ENCODE measurements at places on chromosomes 3 and 15. TPM values are rescaled to one million over a fixed set of nuclear protein-coding genes. Genes with fewer than 3 reads are reported as not detected.

DNA sequence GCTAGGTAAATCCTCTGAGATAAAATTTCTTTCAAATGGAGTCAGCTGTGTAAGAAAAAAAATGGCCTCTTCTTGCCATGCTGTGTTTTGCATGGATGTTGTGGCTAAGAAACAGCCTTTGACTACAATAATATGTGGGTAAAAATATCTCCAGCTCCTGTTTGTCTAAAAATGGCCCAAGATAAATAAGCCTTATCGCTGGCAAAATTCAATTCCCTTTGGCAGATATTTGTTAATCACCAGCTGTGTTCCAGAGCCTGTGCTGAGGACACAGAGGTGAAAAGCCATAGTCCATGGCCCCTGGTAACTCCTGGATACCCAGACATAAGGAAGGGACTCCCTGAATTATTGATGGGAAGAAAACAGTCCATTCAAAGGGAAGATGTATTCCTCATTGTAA is 15.3 kb upstream of the RAMAC start:
- DNase-seq = no peak

DNA sequence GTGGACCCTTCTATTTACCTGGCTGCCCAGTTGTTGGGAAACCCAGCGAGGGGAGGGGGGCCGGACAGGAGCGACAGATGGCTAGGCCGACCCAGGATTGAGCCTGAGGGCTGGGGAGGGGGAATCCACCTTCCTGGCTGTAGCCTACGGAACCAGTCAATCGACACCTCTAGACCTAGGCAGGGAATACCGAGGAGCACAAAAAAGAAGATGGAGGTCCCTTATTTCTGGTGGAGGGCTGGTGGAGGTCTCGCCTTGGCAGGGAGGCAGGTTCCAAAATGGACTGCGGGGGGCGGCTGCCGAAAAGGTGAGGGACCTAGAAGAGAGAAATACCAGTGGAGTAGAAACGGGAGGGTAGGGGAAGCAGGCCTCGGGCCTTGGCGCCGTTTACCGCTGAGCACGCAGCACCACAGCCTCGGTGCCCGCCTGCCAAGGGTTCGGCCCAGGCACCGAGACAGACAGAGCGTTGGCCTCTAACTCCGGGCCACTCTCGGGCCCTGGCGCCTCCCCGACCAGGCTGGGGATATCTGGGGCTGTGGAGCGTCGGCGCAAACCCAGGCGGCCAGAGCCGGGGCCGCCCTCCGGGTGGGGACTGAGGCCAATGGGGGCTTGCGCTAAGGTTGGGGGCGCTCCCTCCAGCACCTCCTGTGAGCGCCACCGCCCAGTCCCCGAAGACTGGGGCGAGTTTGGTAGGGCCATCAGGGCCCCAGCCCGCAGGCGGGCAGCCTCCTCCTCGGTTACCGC is 1.6 kb downstream of the ANKRD63 start:
- DNase-seq = no peak

DNA sequence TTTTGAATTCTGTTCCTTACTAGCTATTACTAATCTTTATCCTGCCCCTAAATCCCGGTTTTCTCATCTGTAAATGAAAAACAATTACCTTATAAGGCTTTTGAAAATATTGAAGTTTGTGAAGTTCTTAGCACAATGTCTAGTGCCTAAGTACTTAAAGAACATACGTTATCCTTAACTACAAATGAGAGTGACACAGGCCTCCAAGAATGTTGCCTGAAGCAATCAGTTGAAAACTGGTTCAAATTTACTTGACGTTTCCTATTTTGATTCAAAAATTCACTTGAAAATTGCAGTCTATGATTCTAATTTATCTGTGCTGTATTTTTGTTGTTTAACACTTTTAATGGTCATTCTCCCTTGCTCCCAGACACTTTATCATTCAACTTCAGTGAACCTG is 3.2 kb downstream of the SENP7 start:
- no peak for DNase-seq

DNA sequence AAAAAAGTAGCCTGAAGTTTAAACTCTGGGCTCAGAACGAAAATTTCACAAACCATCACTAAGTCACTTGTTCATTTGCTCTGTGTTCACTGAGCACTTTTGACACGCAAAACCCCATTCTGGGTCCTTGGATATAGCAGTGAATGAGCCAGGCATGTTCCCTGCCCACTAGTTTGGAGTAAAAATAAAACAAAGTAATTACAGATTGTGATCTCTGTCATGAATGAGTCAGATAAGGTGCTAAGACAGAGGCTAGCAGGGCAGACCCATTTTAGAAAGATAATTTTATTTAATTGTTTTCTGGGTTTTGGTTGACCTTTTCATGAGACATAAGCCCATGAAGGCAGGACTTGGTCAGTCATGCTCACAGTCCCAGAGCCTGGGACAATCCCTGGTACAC is 84.1 kb upstream of the ARHGEF3 start:
- DNase-seq = no peak

- DNase-seq = no peak
Measured at GRCh38 chr3:129312671-129313414, 34.2 kb downstream of the HMCES start.

TXNRD3 gene
- total RNA-seq = 17.2 TPM

TMCO5A gene
- not detected for total RNA-seq

CYP8B1 gene
- total RNA-seq = 0.08 TPM

All from Panc1 (cell line).